ENCODE measurements at places on chromosomes 4 and X. TPM values are rescaled to one million over a fixed set of nuclear protein-coding genes. Genes with fewer than 3 reads are reported as not detected.

The PRR27 gene
- not detected for total RNA-seq

The GYPA gene
- total RNA-seq, result not detected

The CEP44 gene
- total RNA-seq, result 19.6 TPM

The NLGN4X gene
- total RNA-seq, result 0.09 TPM

The GPR82 gene
- 0.14 TPM for total RNA-seq

The RASGEF1B gene
- 0.55 TPM for total RNA-seq

The VCX2 gene
- not detected for total RNA-seq

The ADAM29 gene
- not detected for total RNA-seq

The SLC49A3 gene
- total RNA-seq, result 0.74 TPM

The RPA4 gene
- total RNA-seq, result 0.74 TPM

The IRAK1 gene
- 151 TPM for total RNA-seq
